ENCODE measurements at places on chromosomes 11 and 22.

DNA sequence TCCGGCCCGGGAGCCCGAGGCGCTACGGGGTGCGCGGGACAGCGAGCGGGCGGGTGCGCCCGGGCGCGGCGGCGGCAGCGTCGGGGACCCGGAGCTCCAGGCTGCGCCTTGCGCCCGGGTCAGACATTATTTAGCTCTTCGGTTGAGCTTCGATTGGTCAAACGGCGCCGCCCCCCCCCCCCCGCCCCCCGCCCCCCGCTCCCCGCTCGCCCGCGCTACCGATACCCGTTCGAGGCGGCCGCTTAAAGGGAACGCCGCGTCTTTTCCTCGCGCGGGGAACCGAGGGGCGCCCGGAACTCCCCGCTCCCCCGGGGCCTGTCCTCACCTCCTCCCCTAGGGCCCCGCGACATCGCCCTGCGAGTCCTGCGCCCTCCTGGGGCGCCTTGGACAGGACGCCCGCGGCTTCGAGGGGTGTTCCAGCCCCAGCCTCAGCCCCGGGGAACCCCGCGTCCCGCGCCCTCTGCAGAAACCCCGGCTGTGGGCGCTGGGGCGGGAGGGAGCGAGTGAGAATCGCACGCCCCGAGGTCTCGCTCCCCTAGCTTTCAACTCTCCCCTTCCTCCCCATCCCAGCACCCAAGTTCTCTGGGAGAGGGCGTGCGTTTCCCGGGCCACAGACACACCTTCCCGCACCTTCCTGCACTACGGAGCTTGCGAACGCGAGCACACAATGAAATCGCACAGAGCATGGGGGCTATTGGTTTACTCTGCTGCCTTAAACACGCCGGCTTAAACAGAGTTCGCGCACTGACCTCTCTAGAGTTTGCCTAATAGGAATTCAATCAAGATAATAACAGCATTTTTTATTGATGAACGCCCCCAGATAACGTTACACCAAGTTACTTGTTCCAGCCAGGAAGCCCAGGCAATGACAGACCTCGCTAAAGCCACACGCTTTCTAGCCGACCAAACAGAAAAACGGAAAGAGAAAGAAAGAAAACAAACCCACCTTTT is at the start of gene BDNF:
BDNF (minus strand) TSS at position 105 of the 951 bp plus-strand sequence. CDS start 41,891 bp downstream, outside the sequence.
- DNase-seq, result peak; percentile 25

DNA sequence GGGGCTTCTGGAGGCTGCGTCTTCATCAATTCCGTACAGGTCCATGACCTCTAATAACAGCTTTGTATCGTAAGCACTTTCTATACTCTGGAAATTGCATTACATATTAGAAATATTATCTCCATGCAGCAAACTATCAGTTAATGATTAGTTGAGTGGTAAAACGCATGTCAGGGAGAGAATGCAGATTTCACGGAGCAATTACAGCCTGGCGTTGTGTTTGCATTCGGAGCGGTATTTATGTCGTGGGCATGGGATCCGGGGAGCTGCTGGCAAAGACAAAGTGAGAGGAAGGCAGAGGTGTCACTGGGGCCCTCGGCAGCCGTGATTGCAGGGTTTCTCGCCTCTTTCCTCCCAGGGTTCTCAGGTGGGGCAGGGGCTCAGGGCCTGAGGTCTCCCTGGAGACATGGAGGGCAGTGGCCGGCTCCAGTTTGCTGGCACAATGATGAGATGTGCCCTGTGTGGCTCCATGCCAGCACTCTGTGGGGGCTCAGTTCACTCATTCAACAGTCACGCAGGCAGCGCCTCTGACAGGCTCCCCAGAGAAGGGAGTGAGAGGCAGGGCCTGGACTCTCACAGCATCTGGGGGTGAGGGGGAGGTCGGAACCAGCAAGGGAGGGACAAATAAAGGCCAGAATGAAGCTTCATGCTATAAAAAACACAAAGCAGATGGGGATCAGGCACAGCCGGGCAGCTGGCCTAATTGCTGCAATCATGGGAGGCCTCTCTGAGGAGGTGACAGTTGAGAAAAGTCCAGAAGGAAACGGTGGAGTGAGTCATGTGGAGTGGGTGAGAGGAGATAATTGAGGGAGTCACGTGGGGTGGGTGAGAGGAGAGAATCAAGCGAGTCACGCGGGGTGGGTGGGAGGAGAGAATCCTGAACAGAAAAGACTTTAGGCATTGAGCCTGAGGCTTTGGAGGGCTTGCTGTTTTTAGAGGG is 1002.7 kb downstream of the BRD1 start:
- DNase-seq, result no peak

GRCh38 chr22:46652847-46653331 is 32.7 kb downstream of the GRAMD4 start:
- DNase-seq, result no peak

- DNase-seq, result no peak
Observed at GRCh38 chr11:8332891-8333290, 69.2 kb upstream of the LMO1 start.

DNA sequence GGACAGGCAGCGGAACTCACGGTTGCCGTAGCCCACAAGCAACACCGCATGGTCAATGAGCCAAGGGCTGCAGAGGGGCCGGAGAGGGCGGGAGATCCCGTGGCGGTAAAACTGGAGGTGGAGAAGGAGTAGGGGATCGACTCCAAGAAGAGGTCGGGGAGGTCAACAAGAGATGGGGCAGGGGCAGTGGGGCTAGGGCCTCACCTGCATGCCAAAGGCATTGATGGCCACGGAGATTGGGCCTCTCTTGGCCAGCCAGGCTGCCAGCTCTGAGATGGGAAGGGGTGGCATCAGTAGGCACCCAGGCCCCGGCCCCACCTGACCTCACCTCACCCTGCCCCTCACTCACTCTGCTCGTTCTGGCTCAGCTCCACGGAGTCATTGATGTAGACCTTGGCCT is 3.9 kb downstream of the CTSF start:
- no peak for DNase-seq

GRCh38 chr11:19676475-19677380 is 35.9 kb upstream of the NAV2 start:
- DNase-seq, result no peak

DNA sequence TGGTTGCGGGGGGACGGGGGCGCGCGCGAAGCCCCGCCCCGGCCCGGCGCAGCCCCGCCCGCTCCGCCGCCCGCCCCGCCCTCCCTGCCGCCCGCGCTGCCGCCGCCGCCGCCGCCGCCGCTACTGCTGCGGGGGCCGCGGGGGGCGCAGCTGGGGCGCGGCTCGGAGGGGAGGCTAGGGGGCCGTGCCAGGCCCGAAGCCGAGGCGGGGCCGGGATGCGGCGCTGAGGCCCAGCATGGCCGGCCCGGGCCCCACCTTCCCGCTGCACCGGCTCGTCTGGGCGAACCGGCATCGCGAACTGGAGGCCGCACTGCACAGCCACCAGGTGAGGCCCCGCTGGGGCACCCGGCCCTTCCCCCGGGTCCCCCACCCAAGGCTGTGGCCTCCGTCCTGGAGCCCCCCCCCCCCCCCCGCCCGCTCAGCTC is at the start of gene ANKRD13D:
ANKRD13D (plus strand) TSS at position 78 of the 425 bp plus-strand sequence; CDS start at position 236, 158 bp downstream.
- DNase-seq, result no peak

GRCh38 chr11:124277207-124277606 is 21.0 kb downstream of the OR8G5 start:
- no peak for DNase-seq

DNA sequence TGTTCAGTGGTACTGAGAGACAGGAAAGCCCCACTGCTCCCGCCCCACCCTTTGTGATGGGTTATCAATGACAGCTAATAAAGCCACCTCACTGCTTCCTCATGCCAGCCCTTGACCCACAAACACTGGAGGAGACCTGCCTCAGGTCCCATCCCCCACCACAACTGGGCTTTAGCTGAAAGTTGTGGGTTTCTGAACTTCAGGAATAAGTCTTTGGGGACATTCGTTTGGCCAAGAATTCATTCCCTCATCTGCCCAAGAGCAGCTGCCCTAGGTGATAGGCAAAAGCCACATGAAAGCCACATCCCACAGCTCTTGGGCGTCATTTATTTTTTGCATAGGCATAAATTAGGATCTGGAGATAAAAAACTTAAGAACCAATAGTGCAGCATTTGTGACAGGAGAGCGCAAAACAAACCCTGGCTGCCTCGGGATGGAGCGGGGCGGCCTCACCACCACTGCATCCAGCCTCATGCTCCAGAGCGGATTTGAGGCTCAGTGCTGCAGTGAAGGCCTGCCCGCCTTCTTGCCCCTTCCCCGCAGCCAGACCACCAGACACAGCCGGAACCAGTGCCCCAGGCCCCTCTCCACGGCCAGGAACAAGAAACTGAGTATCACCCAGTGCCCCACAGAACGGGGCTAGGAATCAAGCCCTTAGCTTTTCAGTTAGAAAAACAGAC is 21.2 kb downstream of the SUN2 start:
- no peak for DNase-seq

DNA sequence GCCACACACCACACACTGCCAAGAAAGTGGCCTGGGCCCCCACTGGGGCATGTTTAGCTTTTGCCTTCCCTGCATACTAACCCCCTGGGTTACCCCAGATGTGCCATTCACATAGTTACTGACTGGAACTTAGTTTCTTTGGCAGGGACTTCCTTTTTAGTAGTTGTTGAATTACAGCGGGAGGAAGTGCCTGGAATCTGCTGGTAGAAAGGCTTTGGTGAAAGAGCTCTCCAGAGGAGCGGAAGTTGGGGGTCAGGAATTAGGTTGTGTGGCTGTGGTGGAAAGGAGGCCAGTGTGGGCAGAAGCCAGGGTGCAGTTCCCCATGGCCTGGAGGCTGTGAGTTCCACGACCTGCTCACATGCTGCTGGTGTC is 69.0 kb downstream of the MED15 start:
- peak; percentile 97 for DNase-seq

DNA sequence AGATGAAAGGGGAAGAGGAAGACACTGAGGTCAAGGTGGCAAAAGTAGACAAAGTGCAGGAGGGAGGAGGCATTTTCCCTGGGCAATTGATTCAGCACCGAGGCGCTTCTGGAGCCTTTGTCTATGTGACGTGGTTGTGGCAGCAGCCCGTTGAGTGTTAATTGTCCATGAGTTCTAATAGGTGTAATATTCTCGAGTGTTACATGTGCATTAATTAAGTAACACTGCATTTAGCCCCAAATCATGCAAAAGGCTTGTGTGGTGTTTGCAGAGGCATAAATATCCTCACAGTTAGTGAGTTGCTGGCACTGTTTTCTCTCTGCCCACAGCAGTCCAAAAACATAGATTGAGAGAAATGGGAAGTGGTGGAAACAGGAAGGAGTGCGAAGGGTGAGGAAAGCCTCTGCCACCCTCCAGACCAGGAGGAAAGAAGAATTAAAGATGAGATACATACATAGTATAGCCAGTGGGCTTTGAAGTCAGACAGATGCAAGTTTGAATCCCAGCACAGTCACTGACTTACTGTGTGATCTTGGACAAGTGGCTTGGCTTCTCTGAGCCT is 361.2 kb downstream of the MN1 start:
- peak; percentile 5 for DNase-seq

- DNase-seq, result no peak
Observed at GRCh38 chr22:33853200-33854097, 66.8 kb downstream of the LARGE1 start.

GRCh38 chr22:38172832-38173640 is 8.6 kb downstream of the PLA2G6 start:
- DNase-seq, result peak; percentile 57

Data from Kasumi-1 (cell line).